ENCODE measurements at places on chromosomes 7 and 10.

DNA sequence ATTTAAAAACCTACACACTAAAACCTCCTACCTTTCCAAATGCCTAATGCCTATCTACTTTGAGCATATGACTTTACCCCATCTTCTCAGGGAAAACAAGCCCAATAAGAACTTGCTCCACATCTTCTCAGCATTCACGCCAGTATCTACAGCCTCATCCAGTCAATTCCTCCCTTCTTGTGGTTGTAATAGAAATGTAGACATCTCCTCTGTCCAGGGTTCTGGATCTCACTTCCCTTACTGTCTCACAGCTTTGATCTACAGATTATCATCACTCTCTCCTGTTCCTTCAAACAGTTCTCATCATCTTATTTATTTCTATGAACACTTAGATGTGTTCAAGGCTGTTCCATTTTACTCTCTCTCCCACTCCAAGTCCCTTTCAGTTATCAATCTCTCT, 70.4 kb upstream of the NOBOX start:
- H3K27ac ChIP-seq, result no peak overlapping the region
- H3K36me3 ChIP-seq, result no peaks in the 10 kb centered on the region
- no peaks in the 10 kb centered on the region for H3K4me1 ChIP-seq

- H3K27me3 ChIP-seq, result no peaks in the 10 kb centered on the region
- no peak for DNase-seq
- no peak overlapping the region for H3K27ac ChIP-seq
- H3K4me1 ChIP-seq, result peaks cover 6% of the 10 kb centered on the region
These were observed 136.3 kb upstream of the TMEM72 start for GRCh38 chr10:44774676-44775401.

DNA sequence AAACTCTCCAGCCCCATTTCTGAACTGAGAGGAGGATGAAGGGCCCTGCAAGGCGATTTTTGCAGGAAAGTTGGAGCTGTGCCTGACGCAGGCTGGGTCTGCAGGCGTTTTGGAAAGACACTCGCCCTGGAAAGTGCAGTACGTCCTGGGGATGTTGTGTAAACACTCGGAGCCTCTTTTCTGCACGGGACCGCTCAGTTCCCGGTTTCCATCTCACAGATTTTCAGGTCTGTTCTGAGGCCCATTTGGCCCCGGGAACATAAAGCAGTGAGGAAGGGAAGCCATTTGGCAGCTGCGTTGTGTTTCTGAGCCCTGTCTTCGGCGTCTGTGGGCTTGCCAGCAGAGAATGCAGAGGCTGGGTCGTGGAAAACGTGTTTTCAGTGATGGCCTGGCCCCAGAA, 655.0 kb upstream of the MGMT start:
- H3K27ac ChIP-seq, result no peak overlapping the region
- H3K27me3 ChIP-seq, result no peaks in the 10 kb centered on the region
- no peak overlapping the region for H3K4me3 ChIP-seq
- DNase-seq, result no peak
- H3K36me3 ChIP-seq, result no peaks in the 10 kb centered on the region

DNA sequence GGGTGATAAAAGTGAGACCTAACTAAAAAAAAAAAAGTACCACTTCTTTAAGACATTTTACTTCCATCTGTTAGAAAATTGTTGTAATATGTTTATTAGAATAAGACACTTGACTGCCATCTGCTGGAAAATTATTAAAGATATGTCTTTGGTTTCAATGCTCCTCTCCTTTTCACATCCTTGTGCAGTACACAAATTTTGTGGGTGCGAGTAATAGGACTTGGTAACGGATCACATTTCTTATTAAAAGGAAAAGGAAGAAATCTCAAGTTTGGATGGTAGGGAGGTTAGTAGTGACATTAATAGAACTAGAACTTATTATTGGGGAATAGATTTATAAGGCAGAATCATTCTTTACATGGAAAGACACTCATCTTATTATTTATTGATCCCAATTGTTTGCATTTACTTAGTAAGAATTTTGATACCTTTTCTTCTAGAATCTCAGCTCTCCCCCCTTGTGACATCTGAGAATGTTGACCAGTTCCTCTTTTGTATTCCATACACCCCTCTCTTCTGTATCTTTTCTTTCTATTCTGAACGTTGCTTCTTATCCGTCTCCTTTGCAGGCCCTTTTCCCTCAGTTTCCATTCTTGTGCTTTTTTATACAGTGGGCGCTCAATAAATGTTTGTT, 43.0 kb upstream of the RPA3 start:
- H3K27ac ChIP-seq, result peak overlapping the region; percentile 23
- peak overlapping the region; percentile 58 for H3K4me3 ChIP-seq
- DNase-seq, result no peak
- H3K27me3 ChIP-seq, result no peaks in the 10 kb centered on the region

DNA sequence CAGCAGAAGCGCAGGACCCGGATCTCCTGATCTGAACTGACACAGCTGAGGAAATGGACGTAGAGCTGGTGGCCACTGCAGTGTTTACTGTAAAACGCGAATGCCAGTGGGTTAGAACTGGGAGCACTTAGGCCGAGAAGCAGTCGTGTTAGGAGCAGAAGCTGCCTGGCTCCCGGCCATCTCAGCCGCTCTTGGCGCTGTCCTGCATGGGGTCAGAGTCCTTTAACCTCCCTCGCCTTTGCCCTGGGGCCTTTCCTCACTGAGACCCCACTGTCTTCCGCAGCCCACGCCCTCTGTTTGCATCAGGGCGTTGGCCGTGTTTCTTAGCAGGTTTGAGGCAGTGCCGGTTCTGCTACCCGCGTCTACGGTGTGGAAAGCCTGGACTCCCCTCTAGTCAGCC, 24.6 kb downstream of the DYNC2I1 start:
- H3K27me3 ChIP-seq, result no peaks in the 10 kb centered on the region
- DNase-seq, result no peak
- peaks cover 76% of the 10 kb centered on the region for H3K36me3 ChIP-seq
- no peak overlapping the region for H3K4me3 ChIP-seq
- no peak overlapping the region for H3K27ac ChIP-seq

GRCh38 chr7:46160861-46161260, 239.8 kb upstream of the IGFBP3 start:
- H3K4me1 ChIP-seq, result no peaks in the 10 kb centered on the region
- H3K27me3 ChIP-seq, result no peaks in the 10 kb centered on the region
- no peak overlapping the region for H3K27ac ChIP-seq
- no peak for DNase-seq
- H3K4me3 ChIP-seq, result no peak overlapping the region

GRCh38 chr7:265998-266850, 23.7 kb upstream of the FOXL3 start:
- no peak overlapping the region for H3K27ac ChIP-seq
- no peak overlapping the region for H3K4me3 ChIP-seq
- no peaks in the 10 kb centered on the region for H3K36me3 ChIP-seq
- H3K4me1 ChIP-seq, result no peaks in the 10 kb centered on the region

GRCh38 chr7:156907656-156908055, 14.7 kb upstream of the LMBR1 start:
- H3K4me1 ChIP-seq, result no peaks in the 10 kb centered on the region
- no peak overlapping the region for H3K27ac ChIP-seq
- H3K27me3 ChIP-seq, result no peaks in the 10 kb centered on the region
- no peaks in the 10 kb centered on the region for H3K36me3 ChIP-seq
- no peak for DNase-seq
